ENCODE measurements at places on chromosomes 3 and 15.
A peak's percentile ranks its signal among the peaks of the same experiment; 100 is the strongest.

- no peaks in the 10 kb centered on the region for H3K27me3 ChIP-seq
- H3K36me3 ChIP-seq, result no peaks in the 10 kb centered on the region
- DNase-seq, result no peak
- no peak overlapping the region for H3K27ac ChIP-seq
- no peaks in the 10 kb centered on the region for H3K4me1 ChIP-seq
These were observed 1227.3 kb downstream of the ROBO1 start for GRCh38 chr3:78540485-78540884.

DNA sequence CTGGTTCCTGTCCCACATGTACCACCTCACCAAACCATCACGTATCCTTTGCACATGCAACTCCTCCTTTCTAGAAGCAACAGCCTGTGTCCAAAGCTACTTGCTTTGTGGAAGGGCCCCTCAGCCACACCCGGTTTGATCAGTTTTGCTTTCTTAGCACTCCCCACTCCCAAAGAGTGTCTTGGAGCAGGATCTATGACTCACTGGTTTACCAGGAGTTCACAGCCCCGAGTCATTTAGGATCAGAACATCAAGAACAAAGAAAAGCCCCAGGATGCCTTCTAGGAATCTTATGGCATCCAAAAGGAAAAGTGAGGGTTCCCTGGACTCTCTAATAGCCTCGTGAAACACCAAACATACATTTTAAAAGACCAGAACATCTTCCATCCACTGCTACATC lies 50.7 kb upstream of the IGF1R start:
- peaks cover 6% of the 10 kb centered on the region for H3K4me1 ChIP-seq
- H3K36me3 ChIP-seq, result no peaks in the 10 kb centered on the region
- no peak overlapping the region for H3K4me3 ChIP-seq
- no peak for DNase-seq
- peaks cover 10% of the 10 kb centered on the region for H3K27me3 ChIP-seq

DNA sequence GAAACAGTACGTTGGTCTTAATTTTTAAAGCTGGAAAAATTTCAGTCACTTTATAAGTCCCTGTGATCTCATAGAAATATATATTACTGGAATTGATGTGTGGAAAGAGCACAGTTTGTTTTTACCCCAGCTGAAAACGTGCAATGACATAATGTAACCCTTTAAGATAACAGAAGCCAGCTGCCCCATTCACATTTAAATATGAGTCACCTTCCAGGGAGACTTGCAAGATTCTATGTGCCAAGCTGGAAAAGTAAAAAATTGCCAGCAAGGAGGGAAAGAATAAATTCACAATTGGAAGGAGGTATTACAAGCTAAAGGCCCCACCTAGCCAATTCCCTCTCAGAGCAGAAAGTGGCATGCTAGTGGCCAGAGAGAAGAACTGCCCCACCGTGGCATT lies 50.2 kb downstream of the SAMMSON start:
- no peak for DNase-seq
- peaks cover 6% of the 10 kb centered on the region for H3K27me3 ChIP-seq
- H3K36me3 ChIP-seq, result no peaks in the 10 kb centered on the region
- H3K4me1 ChIP-seq, result no peaks in the 10 kb centered on the region
- no peak overlapping the region for H3K4me3 ChIP-seq

- no peak for DNase-seq
- no peaks in the 10 kb centered on the region for H3K36me3 ChIP-seq
- no peak overlapping the region for H3K27ac ChIP-seq
- H3K27me3 ChIP-seq, result no peaks in the 10 kb centered on the region
- H3K4me1 ChIP-seq, result no peaks in the 10 kb centered on the region
- H3K4me3 ChIP-seq, result no peak overlapping the region
These were observed 173.8 kb downstream of the ADAMTS17 start for GRCh38 chr15:100167884-100168375.

DNA sequence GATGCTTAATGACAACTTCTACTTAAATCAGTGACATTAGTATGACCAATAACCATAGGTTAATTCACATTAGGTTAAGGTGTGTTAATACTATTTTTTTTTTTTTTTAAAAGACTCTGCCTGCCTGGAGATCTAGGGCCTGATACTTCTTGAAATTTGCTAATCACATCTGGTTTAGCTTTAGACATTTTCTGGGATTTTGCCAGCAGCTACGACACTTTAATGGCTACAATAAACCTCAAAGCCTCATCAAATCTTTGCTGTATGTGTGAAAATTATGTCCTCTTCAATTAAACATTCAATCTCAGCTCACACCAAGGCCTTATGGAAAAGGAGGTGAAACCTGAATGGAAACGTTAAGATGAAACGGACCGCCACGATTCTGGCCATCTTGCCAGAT lies 167.9 kb downstream of the GREM1 start:
- H3K27me3 ChIP-seq, result no peaks in the 10 kb centered on the region
- H3K4me1 ChIP-seq, result no peaks in the 10 kb centered on the region
- no peaks in the 10 kb centered on the region for H3K36me3 ChIP-seq
- no peak for DNase-seq
- H3K4me3 ChIP-seq, result no peak overlapping the region

DNA sequence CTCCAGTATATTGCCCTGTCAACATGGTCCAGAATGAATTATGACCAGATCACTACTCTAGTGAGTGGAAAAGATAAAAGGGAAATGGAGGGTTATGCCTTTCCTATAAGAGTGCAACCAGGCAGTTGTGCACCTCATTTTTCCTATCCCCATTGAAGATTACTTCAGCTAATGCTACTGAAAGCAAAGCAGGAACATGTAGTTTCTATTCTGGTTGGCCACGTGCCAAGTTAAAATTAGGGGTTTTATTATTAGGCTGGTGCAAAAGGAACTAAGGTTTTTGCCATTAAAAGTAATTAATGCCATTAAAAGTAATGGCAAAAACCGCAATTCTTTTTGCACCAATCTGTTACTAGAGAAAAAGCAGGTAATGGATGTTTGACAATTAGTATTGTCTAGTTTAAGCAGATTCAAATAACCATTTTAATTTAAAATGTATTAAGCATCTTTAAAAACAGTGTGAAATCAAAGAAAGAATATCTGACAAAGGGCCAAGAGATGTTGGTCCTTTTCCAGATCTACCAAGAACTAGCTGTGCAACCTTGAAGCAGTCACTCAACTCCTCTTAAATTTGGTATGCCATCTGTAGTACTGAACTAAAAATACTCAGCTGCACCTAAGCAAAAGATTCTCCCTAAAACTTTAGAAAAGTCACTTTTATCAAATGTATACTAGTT lies 567.5 kb upstream of the CCDC54 start:
- no peaks in the 10 kb centered on the region for H3K36me3 ChIP-seq
- H3K4me3 ChIP-seq, result no peak overlapping the region
- DNase-seq, result no peak
- peaks cover 8% of the 10 kb centered on the region for H3K27me3 ChIP-seq
- no peak overlapping the region for H3K27ac ChIP-seq

DNA sequence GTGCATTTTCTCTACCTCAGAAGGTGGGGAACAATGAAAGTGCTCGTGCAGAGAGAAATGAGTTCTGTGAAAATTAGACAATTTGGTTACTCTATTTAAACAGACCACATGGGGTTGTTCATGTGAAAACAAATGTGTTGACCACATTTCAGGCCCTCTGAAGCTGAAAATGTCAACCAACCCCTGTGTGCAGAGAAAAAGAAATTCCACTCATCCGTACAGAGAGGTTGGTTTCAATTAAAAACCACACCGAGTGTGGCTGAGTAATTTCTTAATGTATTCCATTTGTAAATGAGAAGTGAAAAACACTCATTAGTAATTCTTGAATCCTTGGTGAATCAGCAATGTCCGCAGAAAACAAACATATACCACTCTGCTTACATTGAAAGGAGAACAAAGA lies 46.9 kb upstream of the SLC7A14 start:
- H3K36me3 ChIP-seq, result peaks cover 2% of the 10 kb centered on the region
- peak; percentile 65 for DNase-seq
- H3K27ac ChIP-seq, result peak overlapping the region; percentile 66

- no peaks in the 10 kb centered on the region for H3K36me3 ChIP-seq
- H3K4me1 ChIP-seq, result peaks cover 23% of the 10 kb centered on the region
- peak overlapping the region; percentile 34 for H3K27ac ChIP-seq
- peak; percentile 37 for DNase-seq
- no peaks in the 10 kb centered on the region for H3K27me3 ChIP-seq
- no peak overlapping the region for H3K4me3 ChIP-seq
These were observed 57.2 kb upstream of the UBE2E1 start for GRCh38 chr3:23748398-23749110.

- no peaks in the 10 kb centered on the region for H3K27me3 ChIP-seq
- no peak for DNase-seq
- no peak overlapping the region for H3K4me3 ChIP-seq
- no peak overlapping the region for H3K27ac ChIP-seq
These were observed 14.8 kb downstream of the CYP1A2 start for GRCh38 chr15:74763416-74763815.

All from stimulated activated naive B cell treated with anti-CD40 and anti-IgM and Interleukin-4, amounts not matched to agents 10 μg/mL and 1 μg/mL and 100 μg/mL, for 72 hours (primary cell).